AG04450 (cell line): ENCODE measurements at places on chromosomes 7 and 10.

- no peak for DNase-seq
These were observed 26.2 kb downstream of the VSIR start for GRCh38 chr10:71747039-71747531.

GRCh38 chr7:117825132-117825531 lies 48.1 kb downstream of the CTTNBP2 start:
- peak; percentile 38 for DNase-seq

GRCh38 chr7:82223580-82223979 lies 220.0 kb downstream of the CACNA2D1 start:
- DNase-seq, result no peak

- no peak for DNase-seq
These were observed 4.9 kb downstream of the PKD2L1 start for GRCh38 chr10:100325158-100325557.

DNA sequence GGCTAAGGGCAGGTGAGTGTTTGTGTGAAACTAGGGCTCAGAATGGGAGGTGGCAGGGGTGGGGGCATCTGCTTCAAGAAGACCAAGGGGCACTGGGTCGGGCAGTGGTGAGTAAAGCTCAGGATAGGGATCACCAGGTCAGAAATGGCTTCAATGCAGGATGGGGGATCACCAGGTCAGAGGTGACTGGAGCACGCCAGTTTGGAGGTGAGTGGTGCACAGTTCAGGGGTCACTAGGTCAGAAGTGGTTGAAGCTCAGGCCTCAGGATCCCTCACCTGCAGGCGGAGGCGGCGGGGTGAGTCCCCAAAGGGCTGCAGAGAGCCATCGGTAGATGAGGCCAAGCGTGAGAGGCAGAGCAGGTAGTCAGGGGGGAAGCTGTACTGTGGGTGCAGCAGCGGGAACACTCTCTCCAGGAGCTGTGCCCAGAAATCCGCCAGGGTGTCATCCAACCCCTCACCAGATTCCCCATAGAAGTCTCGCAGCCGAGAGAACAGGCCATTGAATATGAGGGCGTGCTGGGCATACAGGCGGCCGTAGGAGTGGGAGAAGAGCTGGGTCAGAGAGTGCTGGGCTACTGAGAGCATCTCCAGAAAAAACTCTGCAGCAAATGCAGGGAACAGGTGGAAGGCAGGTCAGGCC lies 1.8 kb downstream of the GPC2 start:
- no peak for DNase-seq

GRCh38 chr7:121847041-121847440 lies 25.9 kb upstream of the PTPRZ1 start:
- no peak for DNase-seq

DNA sequence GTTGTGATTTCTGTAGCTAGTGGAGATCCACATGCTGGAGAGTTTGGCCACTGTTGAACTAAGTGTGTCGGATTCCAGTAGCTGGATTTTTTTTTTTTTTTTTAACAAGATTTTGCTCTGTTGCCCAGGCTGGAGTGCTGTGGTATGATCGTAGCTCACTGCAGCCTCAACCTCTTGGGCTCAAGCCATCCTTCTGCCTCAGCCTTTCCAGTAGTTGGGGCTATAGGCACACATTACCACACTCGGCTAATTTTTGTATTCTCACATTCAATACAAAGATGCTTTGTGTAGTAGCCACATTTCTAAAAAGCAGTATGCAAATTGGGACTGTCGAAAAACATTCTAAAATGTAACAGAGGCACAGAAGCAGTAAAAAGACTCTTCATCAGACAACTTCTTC lies 63.5 kb downstream of the RABGEF1 start:
- DNase-seq, result no peak

- DNase-seq, result peak; percentile 61
These were observed 14.3 kb downstream of the BPGM start for GRCh38 chr7:134660961-134661376.

DNA sequence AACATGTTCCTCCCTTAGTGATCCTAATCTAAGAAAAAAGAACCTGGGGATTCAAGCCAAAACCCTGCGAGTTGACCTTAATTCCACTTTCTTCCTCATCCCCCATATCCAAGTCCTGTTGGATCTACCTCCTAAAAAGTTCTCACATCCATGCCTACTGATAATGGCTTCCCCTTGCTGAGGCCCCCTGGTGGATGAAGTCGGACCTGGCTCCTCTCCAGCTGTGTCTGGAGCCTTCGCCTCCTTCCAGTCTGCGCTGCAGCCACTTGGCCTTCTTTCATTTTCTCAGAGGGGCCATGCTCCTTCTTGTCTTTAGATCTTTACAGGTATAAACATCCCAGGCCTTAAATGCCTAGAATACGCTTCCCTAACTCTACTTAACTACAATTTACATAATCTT lies 8.1 kb downstream of the PDE1C start:
- no peak for DNase-seq

DNA sequence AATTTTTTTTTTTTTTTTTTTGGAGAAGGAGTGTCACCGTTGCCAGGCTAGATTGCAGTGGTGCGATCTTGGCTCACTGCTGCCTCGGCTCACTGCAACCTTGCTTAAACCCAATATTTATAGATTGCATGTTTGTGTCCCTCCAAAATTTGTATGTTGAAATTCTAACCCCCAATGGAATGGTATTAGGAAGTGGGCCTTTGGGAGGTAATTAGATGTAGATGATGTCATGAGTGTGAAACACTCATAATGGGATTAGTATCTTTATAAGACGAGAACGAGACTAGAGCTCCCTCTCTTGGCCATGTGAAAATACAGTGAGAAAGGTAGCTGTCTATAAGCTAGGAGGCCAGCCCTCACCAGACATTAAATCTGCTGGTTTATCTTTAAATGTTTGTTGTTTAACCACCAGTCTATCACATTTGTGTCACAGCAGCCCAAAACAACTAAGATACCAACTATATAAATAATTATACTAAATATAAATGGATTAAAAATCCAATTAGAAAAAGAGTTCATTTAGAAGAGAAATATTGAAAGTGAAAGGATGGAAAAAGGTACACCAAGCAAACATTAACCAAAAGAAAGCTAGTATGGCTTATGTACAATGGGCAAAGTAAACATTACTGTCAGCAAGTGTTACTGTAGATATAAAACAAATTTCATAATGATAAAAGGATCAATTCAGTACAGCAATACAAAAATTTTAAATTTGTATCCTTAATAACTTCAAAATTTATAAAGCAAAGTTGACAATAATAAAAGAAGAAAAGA lies 9.3 kb downstream of the TCAF1 start:
- no peak for DNase-seq

GRCh38 chr7:137920637-137921399 lies 74.0 kb upstream of the DGKI start:
- DNase-seq, result no peak

DNA sequence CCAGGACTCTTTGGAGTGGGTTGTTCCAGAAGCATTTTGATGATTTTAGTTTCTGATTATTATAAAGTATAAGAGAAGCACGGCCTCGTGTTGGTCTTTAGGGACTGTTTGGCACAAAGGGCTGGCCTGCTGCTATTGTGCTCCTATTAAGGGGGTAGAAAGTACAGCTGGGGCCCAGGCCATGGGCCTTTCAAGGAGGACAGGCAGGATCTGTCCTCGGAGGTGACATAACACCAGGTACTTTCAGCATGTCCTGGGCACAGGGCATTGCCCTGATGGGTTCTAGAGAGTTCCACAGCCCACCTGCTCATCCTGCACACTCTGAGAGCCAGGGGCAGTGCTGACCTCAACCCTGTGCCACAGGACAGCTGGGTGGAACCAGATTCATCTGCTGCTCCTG lies 24.9 kb downstream of the STRA8 start:
- DNase-seq, result no peak

DNA sequence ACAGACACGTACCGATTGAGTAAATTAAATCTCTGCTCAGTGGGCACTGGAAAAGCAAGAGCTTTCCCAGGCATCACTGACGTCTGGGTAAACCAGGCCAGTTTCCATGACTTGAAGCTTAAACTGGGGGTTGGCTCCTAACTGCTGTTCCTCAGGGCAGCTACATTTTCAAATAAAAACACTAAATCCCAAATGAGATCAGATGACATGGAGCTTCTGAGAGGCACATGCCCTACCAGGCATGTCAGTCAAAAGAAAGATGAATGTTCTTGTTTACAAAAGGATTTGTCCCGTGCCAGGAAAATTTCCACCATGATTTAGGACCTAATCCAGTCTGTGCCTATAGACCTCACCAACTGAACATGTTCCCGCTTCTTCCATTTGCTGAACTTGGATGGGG lies 220.2 kb downstream of the KCNMA1 start:
- DNase-seq, result no peak

DNA sequence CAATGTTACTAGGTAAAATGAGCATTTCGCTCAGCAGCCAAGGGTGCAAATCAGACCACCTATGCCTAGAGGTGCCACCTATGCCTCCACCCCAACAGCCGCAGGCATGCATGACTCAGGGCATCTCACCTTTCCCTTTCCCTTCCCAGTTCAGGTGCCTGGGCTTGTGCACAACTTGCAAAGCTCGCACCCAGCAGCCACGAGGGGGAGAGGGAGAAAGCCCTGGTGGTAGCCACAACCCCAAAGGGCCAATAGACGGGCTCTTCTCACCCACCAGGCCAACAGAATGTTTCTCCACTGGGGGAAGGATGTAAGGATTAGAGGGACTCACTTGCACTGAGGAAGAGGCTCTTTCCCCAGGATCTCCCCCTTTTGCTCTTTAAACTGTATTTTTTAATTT lies 462.3 kb upstream of the PCDH15 start:
- DNase-seq, result no peak

DNA sequence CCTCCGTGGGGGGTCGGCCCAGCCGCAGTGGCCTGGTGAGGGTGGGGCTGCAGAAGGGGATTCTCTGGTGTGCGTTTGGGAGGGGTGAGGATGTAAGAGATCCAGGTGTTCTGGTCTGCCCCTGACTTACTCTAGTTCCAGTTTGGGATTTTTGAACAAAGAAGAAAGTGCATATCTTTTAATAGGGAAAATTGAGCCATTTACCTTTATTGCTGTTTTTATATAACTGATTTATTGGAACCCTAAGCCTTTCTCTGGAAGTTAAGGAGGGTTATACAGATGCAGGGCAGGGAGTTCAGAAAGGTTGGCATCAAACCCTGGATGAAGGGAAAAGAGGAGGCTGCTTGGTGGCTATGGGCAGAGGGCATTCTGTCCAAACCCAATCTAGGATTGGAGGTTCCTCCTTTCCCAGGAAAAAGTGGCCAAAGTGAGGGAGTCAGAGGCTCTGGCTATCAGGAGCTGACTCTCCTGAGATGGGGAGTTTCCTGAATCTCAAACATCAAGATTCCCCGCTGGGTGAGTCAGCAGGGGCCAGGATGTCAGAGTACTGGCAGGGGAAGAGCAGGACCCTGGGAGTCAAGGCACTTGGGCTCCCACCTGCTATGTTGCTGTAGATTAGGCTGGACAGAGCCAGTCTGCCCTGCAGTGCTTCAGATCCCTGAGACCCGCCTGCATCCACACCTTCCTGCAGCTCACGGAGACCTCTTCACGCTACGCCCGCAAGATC lies 67.5 kb downstream of the CLIP2 start:
- no peak for DNase-seq

DNA sequence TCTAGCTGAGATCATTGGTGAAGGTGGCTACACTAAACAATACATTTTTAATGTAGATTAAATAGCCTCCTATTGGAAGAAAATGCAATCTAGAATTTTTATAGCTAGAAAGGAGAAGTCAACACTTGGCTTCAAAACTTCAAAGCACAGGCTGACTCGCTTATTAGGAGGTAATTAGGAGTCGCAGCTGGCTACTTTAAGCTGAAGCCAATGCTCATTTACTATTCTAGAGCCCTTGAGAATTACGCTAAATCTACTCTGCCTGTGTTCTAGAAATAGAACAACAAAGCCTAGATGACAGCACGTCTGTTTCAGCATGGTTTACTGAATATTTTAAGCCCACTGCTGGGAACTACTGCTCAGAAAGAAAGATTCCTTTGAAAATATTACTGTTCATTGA lies 101.6 kb upstream of the EEPD1 start:
- no peak for DNase-seq

DNA sequence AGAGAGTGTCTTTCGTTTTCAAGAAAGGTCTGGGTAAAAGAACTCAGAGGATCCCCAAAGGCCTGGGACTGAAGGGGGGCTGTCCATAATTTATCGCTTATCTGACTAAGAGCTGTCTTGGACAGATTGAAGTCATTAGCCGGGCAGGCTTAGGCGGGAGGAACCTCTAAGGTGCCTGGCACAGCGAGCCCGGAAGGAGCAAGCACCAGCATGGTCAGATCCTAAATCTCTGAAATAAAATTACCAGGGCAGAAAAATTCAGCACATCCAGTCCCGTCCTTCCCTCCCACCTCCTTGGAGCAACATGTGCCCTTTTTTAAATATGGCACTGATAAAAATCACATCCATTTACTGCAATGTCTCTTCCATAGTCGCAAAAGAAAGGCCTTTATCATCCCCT lies 86.8 kb downstream of the FAM204A start:
- DNase-seq, result no peak

- DNase-seq, result peak; percentile 98
These were observed 250.9 kb downstream of the TWIST1 start for GRCh38 chr7:18866359-18867036.

- DNase-seq, result no peak
These were observed 109.4 kb downstream of the ABLIM1 start for GRCh38 chr10:114548662-114549061.

GRCh38 chr10:796233-796632 lies 106.8 kb upstream of the DIP2C start:
- DNase-seq, result no peak

GRCh38 chr10:62794306-62794705 lies 10.2 kb upstream of the ADO start:
- no peak for DNase-seq

- DNase-seq, result no peak
These were observed 16.5 kb downstream of the GBF1 start for GRCh38 chr10:102261842-102262241.

GRCh38 chr10:46096909-46097575 lies 51.0 kb upstream of the MSMB start:
- DNase-seq, result no peak

DNA sequence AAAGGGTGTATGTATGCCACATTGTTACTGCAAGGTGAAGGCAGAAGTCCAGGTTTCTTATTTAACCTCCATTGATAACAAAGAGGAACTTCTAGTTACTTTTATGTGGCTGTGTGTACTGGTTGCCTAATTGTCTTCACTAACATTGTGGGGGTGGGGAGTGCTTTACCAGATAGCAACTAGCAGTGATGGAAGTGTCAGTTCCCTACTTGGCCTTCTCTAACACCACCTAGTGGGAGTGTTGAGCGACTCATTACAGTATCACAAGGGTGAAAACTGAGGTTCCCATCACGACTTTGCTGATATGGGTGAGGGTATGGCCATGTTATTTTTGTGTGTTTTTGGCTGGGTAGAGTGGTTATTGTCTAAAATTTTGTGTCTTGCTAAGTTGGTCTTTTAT lies 274.4 kb downstream of the THSD7A start:
- no peak for DNase-seq

DNA sequence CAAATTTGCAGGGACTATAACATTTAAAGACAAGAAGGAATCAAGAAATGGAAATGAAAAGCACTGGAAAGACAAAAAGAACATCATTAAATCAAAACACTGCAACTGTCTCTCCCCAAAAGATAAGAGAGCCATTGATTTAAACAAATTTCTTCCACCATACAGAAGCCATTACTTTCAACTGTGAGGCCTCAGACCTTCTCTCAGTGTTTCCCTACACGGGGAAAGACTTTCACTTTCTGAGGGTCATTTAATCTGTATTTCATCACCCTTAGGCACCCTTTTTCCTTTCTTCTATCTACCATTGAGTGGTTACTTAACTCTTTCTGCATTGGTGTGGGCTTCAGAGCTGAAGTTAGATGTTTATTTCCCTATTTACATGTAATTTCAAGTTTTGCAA lies 47.5 kb downstream of the CCDC172 start:
- DNase-seq, result no peak
